ENCODE measurements at places on chromosomes 2 and 18.

DNA sequence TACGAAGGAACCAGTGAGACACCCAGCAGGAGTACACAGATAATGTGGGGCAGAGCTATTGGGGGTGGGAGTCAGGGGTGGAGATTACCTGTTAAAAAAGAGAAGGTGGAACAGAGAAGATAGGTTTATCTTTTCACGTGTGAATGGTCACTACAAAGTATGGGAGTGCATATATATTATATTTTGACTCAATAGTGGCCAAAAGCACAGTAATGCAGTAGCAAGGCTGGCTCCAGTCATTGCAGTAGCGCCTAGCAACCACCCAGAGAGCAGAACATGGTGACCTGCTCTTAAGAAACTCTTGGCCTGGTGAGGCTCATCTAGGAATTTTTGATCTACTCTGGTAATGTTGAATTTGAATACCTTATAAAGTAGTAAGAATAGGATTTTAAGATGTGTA is 1.0 kb downstream of the IMPACT start:
- no peak for DNase-seq

GRCh38 chr2:47682216-47682749 is 100.7 kb upstream of the MSH6 start:
- DNase-seq, result no peak

- DNase-seq, result no peak
These were observed 50.9 kb downstream of the ADNP2 start for GRCh38 chr18:80159713-80160636.

GRCh38 chr2:101357376-101357775 is 29.9 kb downstream of the CREG2 start:
- DNase-seq, result no peak

- DNase-seq, result no peak
These were observed 37.5 kb upstream of the SERPINB2 start for GRCh38 chr18:63850020-63850419.

DNA sequence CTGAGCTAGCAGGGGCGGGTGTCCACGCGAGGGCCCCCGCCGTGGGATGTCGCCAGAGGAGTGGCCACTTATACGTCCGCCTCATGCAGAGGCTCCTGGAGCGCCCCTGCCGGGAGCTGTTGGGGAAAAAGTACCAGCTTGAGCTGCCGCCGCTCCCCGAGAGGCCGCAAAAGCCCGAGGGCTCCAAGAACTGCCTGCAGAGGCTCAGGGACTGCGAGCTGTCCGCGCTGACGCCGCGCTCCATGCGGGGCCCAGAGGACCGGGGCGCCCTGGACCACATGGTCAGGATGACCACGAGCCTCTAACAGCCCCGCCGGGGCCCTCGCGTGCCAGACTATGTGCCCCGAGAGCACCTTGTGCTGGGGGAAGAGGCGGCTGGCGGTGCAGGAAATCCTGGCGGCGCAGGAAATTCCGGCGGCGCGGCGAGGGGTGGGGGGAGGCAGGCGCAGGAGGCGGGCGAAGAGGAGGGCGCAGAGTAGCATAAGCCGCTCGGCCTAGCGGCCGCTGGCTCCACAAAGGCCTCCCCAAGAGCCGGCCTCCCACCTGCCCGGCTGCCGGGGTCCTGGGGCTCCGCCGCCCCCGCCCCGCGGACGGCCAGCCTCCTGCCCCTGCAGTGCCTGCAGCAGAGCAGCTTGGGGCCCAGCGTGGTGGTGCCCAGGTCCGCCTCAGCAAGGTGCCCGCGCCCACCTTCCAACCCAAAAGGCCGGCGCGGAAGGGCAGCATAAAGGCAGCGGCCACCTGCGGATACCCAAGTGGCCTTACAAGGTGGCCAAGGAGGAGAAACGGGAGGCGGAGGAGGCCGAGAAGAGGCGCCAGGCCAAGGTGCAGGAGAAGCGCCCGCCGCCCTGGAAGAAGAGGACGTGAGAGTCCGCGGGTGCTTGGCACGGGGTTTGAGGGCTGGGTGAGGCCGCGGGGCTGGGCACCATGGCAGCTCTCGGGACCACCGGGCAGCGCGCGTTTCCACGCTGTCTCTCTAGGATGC is 42.1 kb upstream of the TRIM43B start:
- no peak for DNase-seq

DNA sequence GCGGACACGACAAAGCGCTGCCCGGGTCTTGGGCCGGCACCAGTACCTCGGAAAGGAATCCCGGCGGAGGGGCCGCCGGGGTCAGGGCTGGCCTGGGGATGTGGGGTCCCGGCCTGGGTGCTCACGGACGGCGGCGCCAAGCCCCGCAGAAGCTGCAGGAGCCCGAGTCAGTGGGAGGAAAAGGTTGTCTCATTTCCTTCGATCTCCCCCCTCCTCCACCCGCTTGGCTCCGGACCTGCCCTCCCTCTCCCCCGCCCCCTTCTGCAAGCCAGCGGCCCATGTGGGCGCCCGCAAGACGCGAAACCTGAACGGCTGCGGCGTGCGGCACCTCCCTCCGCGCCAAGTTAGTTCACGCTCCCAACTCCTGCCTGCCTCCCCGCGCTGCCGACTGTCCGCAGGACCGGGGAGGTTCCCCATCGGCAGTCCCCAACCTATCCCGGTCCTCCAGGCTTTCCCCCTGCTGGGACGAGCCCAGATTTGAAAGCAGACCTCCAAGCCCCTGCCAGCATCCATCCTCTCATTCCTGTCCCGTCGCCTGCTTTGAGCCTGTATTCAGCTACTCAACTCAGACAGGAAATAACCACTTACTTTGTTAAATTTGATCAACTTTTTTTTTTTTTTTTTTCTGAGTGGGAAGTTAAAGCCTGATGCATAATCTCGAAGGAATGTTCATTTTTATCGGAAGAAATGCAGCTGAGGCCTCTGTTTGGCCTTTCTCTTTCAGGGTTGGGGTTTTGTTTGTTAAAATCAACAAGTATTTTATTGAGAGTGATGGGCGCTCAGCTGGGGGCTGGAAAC is at the start of gene EVA1A:
Gene EVA1A, minus strand, starts transcription at position 172 of the 798 bp plus-strand sequence. CDS start 42,799 bp downstream, outside the sequence.
- no peak for DNase-seq

DNA sequence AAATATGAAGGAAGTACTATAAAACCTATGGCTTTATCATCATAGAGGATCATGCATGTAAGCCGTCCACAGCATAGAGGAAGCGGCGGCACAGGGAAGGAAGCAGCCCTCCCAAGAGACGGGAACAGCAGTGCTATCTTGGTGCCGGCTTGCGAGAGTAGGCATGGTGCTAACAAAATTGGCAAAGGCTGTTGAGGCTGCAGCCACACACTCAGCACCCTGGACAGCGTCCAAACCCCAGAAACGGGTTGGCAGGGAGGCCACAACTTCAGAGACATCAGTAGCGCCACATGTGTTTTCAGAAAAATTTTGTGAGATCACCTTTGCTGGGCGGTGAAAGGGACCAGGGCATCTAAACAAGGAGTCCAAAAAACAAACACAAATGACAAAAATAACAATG is 37.7 kb downstream of the NETO1 start:
- no peak for DNase-seq

DNA sequence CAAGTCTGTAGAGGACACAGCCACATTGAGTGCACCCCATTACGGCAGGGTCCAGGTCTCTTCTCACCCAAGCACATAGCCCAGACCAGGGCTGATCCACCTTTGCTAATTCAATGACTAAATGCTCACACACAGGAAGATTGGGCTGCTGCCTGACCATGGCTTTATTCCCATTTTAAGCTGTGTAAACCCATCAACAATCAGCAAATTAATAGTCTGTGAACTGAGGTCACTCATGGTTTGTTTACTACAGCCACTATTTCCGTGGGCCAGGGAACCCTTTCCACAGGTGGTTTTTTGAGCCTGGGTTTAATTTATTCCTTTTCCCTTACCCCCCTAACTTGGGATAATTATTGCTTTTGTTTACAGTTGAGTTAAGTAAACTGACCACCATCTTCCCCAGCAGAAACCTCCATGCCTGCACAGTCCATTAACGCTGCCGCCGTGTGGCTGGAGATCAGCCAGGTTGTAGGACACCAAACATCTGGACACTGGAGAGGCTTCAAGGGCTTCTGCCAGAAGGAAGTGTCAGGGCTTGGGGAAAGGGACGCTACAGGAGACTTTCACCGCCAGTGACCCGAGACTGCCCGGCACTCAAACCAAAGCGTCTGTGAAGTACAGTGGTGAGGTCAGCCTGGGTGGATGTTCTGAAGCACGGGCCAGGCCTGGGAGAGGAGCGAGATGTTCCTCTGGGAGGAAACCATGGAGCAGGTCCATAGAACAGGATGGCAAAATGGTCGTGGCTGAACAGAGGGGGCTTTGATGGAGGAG is 282.9 kb downstream of the DYSF start:
- DNase-seq, result no peak

DNA sequence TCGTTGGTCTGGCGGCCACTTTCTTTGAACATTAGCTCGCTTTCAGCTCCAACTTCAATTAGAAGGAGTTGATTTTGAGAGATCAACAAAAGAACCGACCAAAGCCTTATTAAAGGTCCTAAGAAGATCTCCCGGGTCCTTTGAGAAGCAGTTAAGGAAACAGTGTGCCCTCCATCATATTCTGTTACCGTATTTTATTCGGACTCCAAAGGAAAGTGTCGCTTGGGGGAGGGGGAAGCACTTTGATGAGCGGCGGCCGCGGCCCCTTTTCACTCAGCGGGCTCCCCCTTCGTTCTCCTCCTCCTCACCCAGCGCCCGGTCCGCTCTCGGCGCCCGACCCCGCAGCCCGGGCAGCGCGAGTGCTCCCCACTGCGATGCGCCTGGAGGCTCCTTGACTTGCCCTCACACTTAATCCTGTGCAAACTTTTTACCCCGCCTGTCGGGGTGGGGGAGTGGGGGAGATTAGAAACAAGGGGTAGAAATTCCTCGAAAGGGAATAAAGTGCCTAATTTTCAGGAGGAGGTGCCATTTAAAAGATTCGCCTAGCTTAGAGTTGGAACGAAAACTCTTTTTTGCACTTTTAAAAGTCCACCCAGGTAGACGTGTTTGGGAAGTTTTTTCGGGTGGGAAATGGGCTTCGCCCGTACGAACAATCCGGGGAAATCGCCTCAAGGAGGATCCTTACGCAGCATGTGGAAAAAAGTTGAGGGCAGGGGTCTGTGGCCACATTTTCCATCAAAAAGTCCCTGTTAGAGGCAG is 1.2 kb upstream of the OTX1 start:
- DNase-seq, result no peak

DNA sequence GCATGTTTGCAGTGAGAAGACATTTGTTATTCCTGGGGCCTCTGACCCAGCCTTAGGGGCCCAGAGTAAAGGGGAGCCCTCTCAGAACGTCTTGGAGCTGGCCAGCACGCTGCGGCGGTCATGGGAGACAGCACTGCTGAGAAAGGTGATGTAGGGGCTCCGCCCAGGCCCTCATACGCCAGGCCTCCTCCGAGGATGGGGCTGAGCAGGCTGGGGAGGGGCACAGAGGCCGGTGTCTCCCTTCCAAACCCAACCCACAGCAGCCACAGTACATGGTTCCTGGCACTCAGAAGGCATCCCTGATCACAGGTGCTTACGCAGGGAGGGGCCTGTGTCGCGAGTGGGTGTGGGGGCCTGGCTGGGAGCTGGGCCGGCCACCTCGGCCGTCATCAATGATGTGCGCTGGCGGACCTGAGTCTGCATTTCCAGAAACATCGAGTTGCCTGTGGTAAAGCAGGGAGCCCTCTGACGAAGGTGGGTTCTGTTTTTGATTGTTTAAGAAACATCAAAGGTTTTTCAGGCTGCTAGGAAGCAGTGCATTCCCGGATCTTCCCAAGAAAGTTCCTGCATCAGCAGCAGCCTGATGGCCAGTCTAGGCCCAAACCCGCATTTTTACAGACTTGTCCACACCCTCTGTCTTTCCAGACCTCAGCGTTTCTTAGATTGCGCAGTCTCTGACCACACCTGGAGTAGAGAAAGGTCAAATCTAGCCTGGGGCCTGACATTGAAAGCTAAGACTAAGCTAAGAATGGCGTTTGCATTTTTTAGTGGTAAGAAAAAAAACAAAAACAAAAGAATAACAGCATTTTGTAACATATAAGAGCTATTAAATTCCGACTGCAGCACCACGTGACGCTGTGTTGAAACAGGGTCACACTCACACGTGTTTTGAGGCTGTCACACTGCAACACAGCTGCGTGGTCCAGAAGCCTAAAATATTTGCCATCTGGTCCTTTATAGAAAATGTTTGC is 51.2 kb upstream of the PXDN start:
- no peak for DNase-seq

- no peak for DNase-seq
These were observed 23.9 kb downstream of the DYSF start for GRCh38 chr2:71477231-71477691.

- DNase-seq, result no peak
These were observed 44.5 kb downstream of the CYP26B1 start for GRCh38 chr2:72103161-72103560.

DNA sequence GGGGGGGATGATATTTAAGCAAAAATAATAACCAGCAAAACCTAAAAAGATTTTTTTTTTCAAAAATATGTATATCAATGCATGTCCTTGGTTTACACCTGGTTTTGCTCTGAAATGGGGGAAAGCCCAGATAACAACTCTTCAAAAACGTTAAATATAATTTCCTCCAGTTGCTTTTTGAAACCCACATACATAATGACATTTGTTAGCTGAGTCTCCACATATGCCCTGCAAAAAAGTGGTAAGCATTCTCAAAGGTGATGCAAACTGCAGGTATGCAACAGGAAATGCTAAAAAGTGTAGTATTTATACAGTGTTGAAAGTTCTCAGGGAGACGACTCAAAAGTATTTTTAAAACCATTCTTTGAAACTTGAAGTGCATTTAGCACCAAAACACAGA is 258.6 kb downstream of the ZEB2 start:
- DNase-seq, result no peak

GRCh38 chr18:10169064-10169562 is 255.3 kb downstream of the VAPA start:
- DNase-seq, result no peak

GRCh38 chr2:207768866-207769596 is 675 bp downstream of the FZD5 start:
- DNase-seq, result no peak

- DNase-seq, result no peak
These were observed 65.7 kb downstream of the LRRTM1 start for GRCh38 chr2:80238692-80239469.

DNA sequence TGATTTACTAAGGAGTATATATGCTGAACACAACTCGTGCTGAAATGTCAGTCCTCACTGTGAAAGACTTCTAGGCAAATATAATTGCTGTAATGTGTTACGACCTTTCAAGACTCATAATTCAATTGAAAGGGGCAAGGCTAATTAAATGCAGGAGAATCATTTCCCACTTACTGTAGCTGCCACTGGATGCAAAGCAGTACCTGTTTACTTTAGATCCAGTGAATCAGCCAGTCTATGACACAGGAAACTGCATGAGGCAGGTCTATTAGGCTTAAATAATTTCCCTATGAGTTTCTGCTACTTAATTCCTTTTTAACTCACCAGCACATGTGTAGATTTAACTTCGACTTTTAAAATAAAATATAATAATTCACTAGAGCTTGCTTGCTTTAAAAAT is 125.6 kb downstream of the CTNNA2 start:
- no peak for DNase-seq

- DNase-seq, result no peak
These were observed 123.1 kb downstream of the CACNB4 start for GRCh38 chr2:151975460-151976414.

Data from stimulated activated CD4-positive, alpha-beta T cell treated with anti-CD3 and anti-CD28 coated beads, Interleukin-1b, Interleukin-23, amount 100 ng/mL, for 1 hour (primary cell).